Activated CD4-positive, alpha-beta T cell treated with anti-CD3 and anti-CD28 coated beads, Interleukin-2, amount 50 U/mL, for 16 hours (primary cell): ENCODE measurements at places on chromosomes 7 and 10.

DNA sequence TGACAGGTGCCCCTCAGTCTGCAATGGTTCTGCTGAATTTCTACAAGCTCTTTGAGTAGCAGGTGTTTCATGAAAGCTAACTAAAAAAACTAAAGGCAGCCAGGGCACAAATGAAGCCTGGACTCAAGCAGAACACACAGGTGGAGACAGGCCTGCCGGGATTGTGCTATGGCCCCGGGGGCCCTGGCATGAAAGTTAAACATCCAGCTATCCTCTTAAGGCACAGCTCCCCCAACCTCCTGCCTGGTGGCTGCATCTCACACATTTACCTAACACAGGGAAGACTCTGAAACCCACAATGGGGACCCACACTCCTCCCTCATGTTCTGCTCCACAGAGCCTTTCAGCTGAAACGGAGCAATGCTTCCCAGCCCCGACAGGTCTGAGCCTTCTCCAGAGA, 76.3 kb upstream of the CAMK2B start:
- no peak for DNase-seq

- DNase-seq: no peak
Measured at GRCh38 chr7:98217623-98218582, 6.7 kb downstream of the BHLHA15 start.

- no peak for DNase-seq
Measured at GRCh38 chr7:6481445-6481844, 33.7 kb upstream of the DAGLB start.

DNA sequence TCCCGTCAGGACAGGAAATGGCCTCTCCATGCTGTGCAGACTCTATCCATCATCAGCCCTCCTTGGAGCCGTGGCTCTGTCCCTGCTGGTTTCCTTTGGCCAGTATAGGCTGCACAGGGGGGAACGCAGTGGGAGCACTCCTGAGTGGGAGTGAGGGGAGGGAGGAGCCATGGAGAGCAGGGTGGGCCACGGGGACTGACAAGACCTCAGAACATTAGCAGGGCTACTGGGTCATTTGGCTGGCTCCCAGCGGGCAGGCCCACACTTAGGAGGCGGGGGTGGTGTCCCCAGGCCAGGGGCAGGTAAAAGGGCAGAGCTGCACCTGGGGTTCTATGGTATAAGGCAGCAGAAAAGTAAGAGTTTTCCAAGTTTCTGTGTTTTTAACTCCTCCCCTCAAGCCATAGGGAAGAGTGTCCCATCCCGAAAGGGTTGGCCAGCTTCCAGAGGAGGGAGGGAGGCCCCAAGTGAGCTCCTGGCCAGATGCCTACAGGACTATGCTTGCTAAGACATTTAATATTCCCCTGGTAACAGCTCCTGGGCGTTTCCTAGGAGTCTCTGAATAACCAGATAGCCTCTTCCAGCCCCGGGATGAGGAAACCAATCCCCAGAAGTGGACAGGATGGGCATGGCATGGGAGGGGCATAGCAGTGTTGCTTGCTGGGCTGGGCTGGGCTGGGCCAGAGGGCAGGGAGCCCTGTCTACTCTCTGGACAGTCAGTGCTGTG, 5.5 kb upstream of the OPN4 start:
- DNase-seq: no peak

DNA sequence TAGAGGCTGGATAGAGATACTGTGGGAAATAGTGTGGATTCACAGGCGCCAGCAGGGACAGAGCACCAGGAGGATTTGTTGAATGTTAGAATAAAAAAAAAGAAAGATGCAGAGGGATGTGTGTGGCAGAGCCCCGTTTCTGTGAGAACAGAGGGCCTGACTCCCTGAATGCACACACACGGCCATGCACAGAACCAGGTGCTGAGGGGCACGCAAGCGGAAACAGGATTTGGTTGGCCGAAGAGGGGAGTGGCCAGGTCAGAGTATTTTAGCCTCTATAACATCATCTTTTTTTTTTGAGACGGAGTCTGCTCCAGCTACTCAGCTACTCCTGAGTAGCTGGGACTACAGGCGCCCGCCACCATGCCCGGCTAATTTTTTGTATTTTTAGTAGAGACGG, 21.9 kb downstream of the IQCE start:
- DNase-seq: no peak

DNA sequence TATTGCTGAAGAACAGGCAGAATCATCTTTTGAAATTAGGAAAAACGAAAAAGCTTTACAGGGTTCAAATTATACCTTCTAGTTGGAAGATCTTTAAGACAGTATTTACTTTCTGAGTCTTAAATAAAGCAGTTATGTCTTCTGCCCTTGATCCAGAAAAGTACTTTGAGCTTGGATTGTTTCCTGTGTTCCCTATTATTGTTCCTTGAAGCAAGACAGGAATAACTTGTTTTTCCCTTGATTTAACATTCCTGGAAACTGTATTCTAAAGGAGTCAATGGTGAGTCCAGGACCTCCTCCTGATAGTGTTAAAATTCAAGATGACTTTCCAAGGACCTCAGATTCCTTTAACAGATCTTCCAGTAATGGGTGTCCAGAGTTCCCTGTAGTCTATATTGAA, 74.3 kb upstream of the GATA3 start:
- DNase-seq: no peak

DNA sequence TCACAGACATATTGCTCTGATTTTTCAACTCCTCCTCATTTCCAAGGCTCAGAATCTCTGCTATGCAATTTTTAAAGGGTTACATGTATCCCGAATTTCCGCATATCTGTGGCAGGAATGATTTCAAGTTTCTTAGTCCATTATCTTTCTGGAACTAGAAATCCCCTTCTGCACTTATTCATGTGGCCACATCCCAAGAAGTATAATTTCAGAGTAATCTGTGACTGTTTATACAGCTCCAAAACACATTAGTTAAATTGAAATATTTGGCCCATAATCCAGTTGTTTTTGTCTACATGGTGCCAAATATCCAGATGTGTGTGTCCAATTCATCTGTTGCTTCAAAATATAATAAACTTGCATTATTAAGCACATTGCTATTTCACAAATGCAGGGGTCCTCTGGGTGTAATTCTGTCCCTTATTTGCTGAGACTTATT, 271.2 kb downstream of the ARHGAP12 start:
- no peak for DNase-seq

DNA sequence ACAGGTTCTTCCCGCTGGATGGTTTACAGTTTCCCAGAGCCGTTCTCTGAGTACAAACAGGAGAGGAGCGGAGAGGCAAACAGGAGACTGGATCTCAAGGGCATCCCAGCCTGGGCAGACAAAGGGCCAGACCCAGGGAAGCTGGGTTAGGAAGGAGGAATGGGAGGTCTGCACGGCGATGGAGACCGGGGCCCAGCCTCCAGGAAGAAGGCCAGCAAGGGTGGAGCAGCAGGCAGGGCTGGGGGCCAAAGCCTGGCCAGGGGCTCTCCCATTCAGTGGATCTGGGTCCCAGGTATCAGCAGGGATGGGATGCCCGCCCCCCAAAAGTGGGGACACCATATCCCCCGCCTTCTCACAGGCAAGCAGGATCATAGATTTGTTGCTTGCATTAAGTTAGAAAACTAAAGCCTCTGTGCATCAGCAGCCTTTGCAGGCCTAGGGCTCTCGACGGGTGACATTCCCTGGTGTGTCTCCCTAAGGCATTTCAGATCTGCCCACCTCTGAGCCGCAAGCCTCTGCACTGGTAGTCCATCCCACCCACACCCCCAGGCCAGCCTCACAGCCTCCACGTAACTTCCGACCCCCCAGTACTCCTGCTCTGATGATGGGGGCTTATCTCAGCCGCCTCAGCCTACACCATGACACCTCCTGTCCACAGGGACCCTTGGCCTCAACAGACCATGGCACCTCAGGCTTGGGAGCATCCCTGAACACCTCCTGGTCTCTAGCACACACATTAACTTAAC, 59.9 kb downstream of the TNS3 start:
- no peak for DNase-seq

- no peak for DNase-seq
Measured at GRCh38 chr7:52569151-52569550, 466.3 kb upstream of the POM121L12 start.

DNA sequence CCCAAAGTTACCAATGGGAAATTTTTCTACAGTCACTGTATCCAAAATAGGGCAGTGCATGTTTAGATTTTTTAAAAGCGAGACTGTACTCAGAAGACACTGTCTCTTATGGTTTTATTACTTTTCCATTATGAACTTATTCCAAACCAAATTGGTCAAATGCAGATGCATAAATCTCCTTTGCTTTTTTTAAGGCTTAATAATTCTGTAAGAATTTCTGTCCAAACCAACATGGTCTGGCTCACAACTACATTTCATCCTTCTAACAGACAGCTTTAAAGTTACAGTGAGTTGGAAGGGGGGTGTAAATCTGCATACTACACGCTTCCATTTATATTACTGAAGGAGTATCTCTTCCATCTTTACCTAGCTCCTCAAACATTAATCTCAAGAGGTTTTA, 199.2 kb downstream of the SLC25A13 start:
- DNase-seq: no peak

DNA sequence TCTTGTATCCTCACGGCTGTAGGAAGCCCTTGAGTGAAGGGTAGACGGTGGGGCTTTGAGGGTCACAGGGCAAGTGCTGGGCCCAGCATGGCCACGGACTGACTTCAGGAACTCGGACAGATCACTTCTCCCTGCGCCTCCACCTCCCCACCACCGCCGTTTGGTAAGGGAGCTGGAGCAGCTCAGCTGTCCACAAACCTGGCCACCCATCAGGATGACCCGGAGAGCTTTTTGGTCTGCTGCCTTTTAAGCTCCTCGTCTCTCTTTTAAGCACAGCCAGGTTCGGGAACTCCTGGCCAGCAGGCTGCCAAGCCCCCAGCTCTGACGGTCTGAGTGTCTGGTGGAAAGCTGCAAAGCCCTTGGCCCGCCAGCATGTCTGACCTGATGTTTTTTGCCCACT, 64.1 kb downstream of the ABRAXAS2 start:
- no peak for DNase-seq

- no peak for DNase-seq
Measured at GRCh38 chr10:36126076-36126475, 484.0 kb upstream of the FZD8 start.

DNA sequence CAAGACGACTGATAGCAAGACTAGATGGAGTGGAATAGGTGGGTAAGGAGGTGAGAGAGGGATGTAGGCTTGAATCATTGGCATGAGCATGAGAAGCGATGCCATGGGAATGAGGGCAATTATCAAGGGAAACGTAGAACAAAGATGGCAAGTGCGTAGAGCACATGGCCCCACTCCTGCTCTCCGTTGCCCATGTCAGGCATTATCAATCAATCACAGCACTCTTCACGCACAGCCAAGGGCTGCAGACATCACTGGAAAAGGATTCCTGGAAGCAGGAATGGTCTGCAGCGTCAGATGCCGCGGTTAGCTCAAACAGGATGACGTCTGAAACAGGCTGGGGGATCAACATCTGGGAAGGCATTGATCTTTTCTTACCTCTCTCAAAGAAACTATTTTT, 25.6 kb upstream of the GALNTL5 start:
- no peak for DNase-seq

DNA sequence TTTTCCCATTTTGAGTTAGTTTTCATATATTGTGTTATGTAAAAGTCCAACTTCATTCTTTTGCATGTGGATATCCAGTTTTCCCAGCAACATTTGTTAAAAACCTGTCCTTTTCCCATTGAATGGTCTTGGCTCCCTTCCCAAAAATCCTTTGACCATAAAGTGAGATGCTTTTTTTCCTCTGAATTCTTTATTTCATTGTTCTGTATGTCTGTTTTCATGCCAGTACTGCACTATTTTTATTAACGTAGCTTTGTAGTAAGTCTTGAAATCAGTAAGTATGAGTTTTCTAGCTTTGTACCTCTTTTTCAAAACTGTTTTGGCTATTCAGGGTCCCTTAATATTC, 20.0 kb downstream of the C1GALT1 start:
- no peak for DNase-seq

DNA sequence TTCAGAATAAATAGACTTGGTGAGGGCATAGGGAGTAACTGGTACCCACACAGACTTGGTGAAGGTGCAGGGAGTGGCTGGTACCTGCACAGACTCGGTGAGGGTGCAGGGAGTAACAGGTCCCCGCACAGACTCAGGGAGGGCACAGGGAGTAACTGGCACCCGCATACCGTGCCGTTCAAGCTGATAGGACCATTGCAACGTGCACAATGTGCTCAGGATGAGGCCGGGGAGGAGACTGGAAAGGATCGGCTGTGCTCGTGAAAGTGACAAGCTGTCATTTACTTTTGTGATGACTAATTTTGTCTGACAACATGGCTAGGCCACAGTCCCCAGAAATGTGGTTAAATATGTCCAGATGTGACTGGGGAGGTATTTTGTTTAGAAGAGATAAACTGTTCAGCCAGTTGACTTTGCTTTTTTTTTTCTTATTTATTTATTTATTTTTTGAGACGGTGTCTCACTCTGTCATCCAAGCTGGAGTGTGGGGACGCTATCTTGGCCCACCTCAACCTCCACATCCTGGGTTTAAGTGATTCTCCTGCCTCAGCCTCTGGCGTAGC, 76.2 kb upstream of the NMT2 start:
- peak; percentile 49 for DNase-seq

DNA sequence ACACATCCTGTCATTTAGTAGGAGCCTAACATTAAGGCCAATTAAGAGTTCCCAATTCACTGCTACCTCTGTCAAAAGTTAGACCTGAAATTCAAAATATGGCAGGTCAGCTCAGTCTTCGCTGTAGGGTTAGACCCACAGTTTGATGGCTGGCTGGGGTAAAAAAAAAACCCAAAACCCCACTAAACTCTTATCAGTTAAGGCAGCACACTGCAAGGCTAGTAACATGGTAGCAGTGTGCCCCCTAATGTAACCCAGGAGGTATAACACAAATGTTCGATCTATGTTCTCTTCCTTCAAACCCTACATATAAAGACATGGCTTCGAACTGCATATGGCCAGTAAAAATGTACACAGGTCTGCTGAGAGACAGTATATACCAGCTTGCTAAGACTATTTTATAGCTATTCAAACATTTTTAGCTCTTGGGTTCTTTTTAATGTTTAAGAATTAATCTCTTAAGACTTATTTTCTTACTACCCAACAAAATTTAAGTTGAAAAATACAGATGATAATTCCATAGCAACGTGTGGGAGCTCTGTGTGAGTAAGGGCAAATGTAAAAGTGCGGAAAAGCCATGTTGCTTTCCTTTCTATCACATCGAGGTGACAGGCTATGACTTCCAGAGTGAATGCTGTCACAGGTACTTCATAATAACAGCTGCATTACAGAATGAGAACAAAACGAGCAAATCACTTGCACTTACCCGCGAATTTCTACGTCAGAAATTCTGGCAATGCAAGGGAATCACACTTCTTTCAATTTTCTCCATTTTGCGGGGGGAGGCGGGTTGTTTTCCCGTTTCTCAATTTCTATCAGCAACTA, 168.4 kb upstream of the IMMP2L start:
- DNase-seq: peak; percentile 17
